ENCODE measurements at places on chromosomes 7 and 10. TPM values are rescaled to one million over a fixed set of nuclear protein-coding genes. Genes with fewer than 3 reads are reported as not detected.

DNA sequence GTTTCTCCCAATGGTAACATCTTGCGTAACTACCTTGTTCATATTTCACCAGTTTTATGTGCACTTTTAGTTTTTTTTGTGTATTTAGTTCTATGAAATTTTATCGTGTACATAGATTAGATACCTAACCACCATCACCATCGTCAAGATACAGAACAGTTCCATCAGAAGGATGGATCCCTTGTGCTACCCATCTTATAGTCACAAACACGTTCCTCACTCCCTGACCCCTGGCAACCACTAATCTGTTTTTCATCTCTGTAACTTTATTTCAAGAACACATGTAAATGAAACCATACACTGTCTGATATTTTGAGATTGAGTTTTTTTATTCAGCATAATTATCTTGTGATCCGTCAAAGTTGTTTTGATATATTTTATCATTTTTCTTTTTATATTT, 29.9 kb downstream of the FANK1 start:
- no peak for DNase-seq

DNA sequence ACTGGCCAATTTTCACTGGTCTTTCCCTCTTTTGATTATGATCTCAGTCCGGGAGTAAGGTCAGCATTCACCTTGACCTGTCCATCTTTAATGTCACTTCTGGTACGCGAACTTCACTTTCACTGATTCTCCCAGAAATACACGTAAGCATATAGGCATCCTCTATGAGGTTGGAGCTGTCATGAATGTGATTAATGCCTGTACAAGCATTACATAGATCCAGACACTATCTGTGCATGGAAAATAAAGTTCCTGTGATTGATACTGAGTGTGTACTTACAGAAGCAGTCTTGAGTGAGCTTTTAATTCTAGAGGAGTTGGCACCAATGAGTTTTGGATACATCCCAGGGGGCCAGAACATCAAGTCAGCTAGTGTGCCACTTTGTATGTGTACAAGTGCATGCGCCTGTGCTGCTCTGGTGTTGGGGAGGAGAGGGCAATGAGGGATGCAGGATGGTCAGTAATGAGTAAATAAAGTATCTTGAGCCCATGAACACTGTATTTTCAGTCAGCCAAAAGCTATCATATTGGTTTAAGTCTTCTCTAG, 6.0 kb downstream of the PTPRZ1 start:
- no peak for DNase-seq

- DNase-seq, result peak; percentile 40
Measured at GRCh38 chr7:112515989-112516388, 35.2 kb downstream of the LSMEM1 start.

GRCh38 chr10:132189810-132190422, 3.2 kb downstream of the DPYSL4 start:
- DNase-seq, result no peak

DNA sequence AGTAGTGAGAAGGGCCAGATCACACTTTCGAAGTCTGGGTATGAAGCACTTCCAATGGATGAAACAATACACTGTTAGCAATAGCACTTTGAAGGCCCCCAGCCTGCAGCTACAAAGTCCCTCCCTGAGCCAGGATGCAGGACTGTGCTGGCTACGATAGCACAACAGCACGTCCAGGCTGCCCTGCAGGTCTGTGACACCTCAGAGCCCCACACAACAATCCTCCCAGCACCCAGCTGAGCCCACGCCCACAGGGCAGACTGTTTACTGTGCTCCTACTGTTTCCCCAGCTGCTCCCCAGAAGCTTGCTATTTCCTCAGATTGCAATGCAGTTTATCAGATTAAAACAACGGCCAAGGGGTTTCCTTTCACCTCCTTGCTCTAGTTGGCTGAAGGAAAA, 71.4 kb downstream of the HTR5A start:
- DNase-seq, result no peak

- no peak for DNase-seq
Measured at GRCh38 chr7:38855867-38856266, 53.1 kb downstream of the VPS41 start.

- DNase-seq, result no peak
Measured at GRCh38 chr10:7389844-7390243, 21.0 kb downstream of the SFMBT2 start.

DNA sequence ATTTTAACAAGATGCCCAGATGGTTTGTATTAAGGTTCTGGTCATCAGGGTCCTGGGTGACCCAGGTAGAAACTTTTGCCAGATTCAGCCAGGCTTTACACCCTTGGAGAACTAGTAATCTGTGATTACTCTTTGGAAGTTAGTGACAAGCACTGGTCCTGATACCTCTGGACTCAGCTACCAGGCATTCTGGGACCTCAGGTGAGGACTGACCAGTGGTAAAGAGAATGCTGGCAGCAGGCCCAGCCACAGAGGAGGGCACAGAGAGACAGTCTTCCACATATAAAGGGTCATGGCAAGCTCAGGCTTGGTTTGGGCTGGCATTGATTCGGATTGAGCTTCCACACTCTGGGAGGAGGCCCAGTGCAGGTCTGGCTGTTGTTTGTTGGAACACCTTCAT, 112.0 kb upstream of the CHST15 start:
- DNase-seq, result no peak

- peak; percentile 32 for DNase-seq
Measured at GRCh38 chr10:52106899-52107298, 207.2 kb upstream of the DKK1 start.

DNA sequence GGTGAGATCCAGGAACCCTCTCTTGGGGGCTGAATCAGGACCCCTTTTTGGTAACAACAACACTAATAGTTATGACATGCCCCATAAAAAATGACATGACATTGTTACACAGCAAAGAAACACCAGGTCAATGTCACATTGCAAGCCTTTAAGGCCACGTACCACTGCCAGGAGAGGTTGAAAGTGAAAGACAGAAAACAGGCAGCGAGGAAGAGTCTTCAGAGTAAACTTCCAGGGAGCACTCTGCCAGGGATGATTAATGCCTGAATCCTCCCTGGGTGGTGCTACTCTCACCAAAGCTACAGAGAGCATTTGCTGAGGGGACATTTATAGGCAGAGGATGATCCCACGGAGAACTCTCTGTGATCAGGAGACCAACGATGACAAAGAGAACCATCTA, 551.6 kb downstream of the CALN1 start:
- no peak for DNase-seq

DNA sequence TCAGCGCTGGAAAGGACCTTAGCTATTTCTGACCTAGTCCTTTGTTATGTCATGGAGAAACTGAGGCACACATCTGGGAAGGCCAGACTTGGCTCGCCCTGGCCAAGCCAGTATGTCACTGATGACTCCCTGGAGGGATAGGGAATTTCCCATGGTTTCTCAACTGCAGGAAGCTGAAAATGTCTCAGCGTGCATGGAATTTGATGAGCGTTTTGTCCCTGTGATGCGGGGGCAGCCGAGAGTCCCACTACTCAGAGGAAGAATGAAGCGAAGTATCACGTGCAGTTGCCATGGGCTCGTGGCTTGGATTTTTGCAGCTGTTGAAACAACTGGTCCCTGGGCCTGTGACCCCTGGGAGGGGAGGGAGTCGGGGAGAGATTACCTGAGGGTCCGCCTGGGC, 44.8 kb downstream of the CLIP2 start:
- no peak for DNase-seq

The DIP2C gene
- total RNA-seq, result 7.2 TPM

The PDGFA gene
- 149 TPM for total RNA-seq

The TEX36 gene
- total RNA-seq, result not detected

Data from H7 (cell line).